ENCODE measurements at places on chromosomes 7 and 10. TPM values are rescaled to one million over a fixed set of nuclear protein-coding genes. Genes with fewer than 3 reads are reported as not detected.

The FAM237B gene
- not detected for total RNA-seq

The RARRES2 gene
- 43.4 TPM for total RNA-seq

The ASAH2B gene
- total RNA-seq = 2.9 TPM

The VIPR2 gene
- total RNA-seq = 8.5 TPM

The KLLN gene
- 0.22 TPM for total RNA-seq

The TMEM236 gene
- 0.40 TPM for total RNA-seq

The PON1 gene
- 0.31 TPM for total RNA-seq

The DOCK1 gene
- 43.5 TPM for total RNA-seq

The ST7 gene
- total RNA-seq = 13.8 TPM

The SPDYE18 gene
- 0.66 TPM for total RNA-seq

- H3K27ac ChIP-seq = no peak overlapping the region
- no peaks in the 10 kb centered on the region for H3K36me3 ChIP-seq
- no peaks in the 10 kb centered on the region for H3K27me3 ChIP-seq
- H3K4me3 ChIP-seq = no peak overlapping the region
- H3K4me1 ChIP-seq = no peaks in the 10 kb centered on the region
Observed at GRCh38 chr10:18333621-18334020, 193.4 kb downstream of the CACNB2 start.

DNA sequence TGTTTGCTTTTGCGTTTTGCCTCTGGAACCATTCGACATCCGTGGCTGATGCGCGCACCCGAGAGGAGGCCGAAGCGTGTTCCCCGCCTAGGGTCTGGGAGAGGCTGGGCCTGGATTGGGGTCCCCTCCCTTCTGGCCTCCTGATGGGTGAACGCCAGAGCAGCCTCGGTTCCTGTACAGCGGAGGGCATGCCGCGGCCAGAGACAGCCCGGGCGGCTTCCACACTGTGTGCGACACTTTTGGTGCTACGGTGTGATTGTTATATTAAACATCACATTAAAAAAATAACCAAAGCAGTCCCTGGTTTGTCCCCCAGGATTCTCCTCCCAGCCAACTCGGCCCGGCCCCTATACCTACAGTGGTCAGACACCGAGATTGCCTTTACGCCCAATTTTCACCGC, 3.7 kb upstream of the HOXA7 start:
- peak; percentile 70 for DNase-seq
- H3K27me3 ChIP-seq = peaks cover 59% of the 10 kb centered on the region
- H3K4me3 ChIP-seq = peak overlapping the region; percentile 72
- H3K36me3 ChIP-seq = peaks cover 10% of the 10 kb centered on the region
- H3K4me1 ChIP-seq = peaks cover 57% of the 10 kb centered on the region
- peak overlapping the region; percentile 97 for H3K27ac ChIP-seq

GRCh38 chr10:85795460-85795859, 571.1 kb downstream of the GRID1 start:
- H3K4me3 ChIP-seq = no peak overlapping the region
- no peak for DNase-seq
- no peaks in the 10 kb centered on the region for H3K27me3 ChIP-seq
- no peaks in the 10 kb centered on the region for H3K36me3 ChIP-seq
- H3K4me1 ChIP-seq = peaks cover 16% of the 10 kb centered on the region

- no peak overlapping the region for H3K4me3 ChIP-seq
- H3K4me1 ChIP-seq = peaks cover 19% of the 10 kb centered on the region
- H3K27me3 ChIP-seq = peaks cover 27% of the 10 kb centered on the region
- H3K36me3 ChIP-seq = peaks cover 2% of the 10 kb centered on the region
Observed at GRCh38 chr10:96517284-96517683, 3.6 kb upstream of the TLL2 start.

- H3K4me3 ChIP-seq = peak overlapping the region; percentile 21
- peak; percentile 70 for DNase-seq
- peaks cover 7% of the 10 kb centered on the region for H3K4me1 ChIP-seq
- H3K27me3 ChIP-seq = peaks cover 16% of the 10 kb centered on the region
Observed at GRCh38 chr7:25894902-25895791, 256.9 kb upstream of the NFE2L3 start.

- no peaks in the 10 kb centered on the region for H3K4me1 ChIP-seq
- H3K27ac ChIP-seq = no peak overlapping the region
- H3K36me3 ChIP-seq = no peaks in the 10 kb centered on the region
Observed at GRCh38 chr7:114648680-114649079, 234.1 kb downstream of the FOXP2 start.

DNA sequence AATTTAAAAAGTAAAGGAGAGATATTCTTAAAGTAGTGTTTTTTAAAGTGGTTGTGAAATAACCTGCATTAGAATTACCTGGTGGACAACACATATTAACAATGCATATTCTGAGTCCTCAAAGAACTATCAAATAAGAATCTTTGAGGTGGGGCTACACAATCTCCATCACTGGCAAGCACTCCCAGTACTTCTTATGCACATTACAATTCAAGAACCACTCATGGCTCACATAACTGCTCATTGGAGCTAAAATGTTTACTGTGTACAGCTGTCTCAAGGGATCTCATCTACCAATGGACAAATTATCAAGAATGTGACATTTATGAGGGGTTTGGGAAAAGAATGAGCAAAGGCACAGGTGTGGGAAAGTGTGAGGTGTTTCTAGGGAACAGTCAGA, 692.0 kb downstream of the PHTF2 start:
- no peaks in the 10 kb centered on the region for H3K36me3 ChIP-seq
- H3K27me3 ChIP-seq = no peaks in the 10 kb centered on the region
- H3K4me1 ChIP-seq = no peaks in the 10 kb centered on the region
- no peak overlapping the region for H3K27ac ChIP-seq
- no peak for DNase-seq

- H3K36me3 ChIP-seq = no peaks in the 10 kb centered on the region
- peaks cover 12% of the 10 kb centered on the region for H3K4me1 ChIP-seq
- H3K27me3 ChIP-seq = no peaks in the 10 kb centered on the region
- DNase-seq = no peak
- H3K27ac ChIP-seq = no peak overlapping the region
Observed at GRCh38 chr10:17066000-17066399, 63.6 kb downstream of the CUBN start.

DNA sequence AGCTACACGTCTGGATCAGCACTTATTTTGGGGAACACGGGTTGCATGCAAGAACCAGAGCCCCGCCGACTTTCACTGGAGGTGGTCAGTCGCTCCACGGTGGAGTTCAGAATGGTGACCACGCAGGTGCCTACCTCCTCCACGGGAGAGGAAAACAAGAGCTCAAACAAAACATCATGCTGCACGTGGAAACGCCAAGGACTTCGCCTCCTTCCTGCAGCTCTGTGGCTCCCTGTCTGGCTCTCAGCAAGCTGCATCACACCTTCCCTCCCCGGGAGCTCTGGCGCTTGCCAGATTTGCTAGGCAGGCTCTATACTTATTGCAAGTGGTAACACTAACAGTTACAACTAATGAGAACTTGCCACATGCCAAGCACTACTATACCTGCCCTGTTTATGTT, 26.0 kb downstream of the GSDME start:
- DNase-seq = no peak
- no peak overlapping the region for H3K4me3 ChIP-seq
- H3K27ac ChIP-seq = no peak overlapping the region
- H3K4me1 ChIP-seq = peaks cover 18% of the 10 kb centered on the region

- no peak for DNase-seq
- no peaks in the 10 kb centered on the region for H3K27me3 ChIP-seq
- H3K4me1 ChIP-seq = no peaks in the 10 kb centered on the region
- no peak overlapping the region for H3K27ac ChIP-seq
- H3K36me3 ChIP-seq = peaks cover 15% of the 10 kb centered on the region
Observed at GRCh38 chr10:72540193-72540807, 85.6 kb downstream of the MICU1 start.

DNA sequence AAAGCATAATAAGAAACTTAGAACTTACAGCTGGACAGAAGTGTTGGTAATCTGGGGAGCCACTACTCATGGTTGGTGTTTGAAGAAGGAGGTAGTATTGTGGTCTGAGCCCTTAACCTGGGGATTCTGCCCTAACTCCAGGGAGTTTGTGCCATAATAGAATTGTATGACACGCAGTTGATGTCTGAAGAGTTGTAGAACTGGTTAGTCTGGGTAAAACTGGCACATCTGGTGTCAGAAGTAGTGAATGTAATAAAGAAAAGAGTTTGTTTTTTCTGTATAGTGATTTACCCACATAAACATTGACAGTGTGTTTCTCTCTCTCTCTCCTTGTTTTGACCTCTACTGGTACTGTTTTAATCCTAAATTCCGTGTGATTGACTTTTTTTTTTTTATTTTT, 448.1 kb upstream of the SEMA3D start:
- H3K36me3 ChIP-seq = no peaks in the 10 kb centered on the region
- H3K27me3 ChIP-seq = no peaks in the 10 kb centered on the region

DNA sequence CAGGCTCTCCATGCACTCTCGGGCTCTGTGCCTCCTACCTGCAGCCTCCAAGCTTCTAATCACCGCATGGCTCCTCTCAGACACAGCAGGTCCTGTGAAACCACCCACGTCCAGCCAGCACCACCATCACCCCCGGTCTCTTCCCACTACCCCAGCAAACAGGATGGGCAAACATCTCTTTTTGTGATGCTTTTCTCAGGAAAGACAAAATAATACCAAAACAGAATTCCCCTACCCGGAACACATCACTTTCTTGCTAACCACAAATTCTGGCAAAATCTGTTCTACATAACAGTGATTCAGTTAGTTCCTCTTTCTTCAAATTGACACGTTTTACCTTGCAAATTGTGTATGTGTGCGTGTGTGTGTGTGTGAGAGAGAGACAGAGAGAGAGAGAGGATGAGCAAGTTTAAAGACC, 6.5 kb downstream of the SNX8 start:
- H3K27ac ChIP-seq = no peak overlapping the region
- no peak overlapping the region for H3K4me3 ChIP-seq
- H3K36me3 ChIP-seq = no peaks in the 10 kb centered on the region
- no peak for DNase-seq
- peaks cover 7% of the 10 kb centered on the region for H3K4me1 ChIP-seq
- no peaks in the 10 kb centered on the region for H3K27me3 ChIP-seq

GRCh38 chr7:122199171-122199570, 55.1 kb upstream of the AASS start:
- no peak for DNase-seq
- no peaks in the 10 kb centered on the region for H3K4me1 ChIP-seq
- H3K4me3 ChIP-seq = no peak overlapping the region
- no peaks in the 10 kb centered on the region for H3K36me3 ChIP-seq
- H3K27ac ChIP-seq = no peak overlapping the region
- no peaks in the 10 kb centered on the region for H3K27me3 ChIP-seq

- peaks cover 4% of the 10 kb centered on the region for H3K4me1 ChIP-seq
- H3K36me3 ChIP-seq = peaks cover 8% of the 10 kb centered on the region
- DNase-seq = peak; percentile 24
- no peak overlapping the region for H3K4me3 ChIP-seq
- no peak overlapping the region for H3K27ac ChIP-seq
- H3K27me3 ChIP-seq = no peaks in the 10 kb centered on the region
Observed at GRCh38 chr7:35623381-35623780, 71.6 kb downstream of the HERPUD2 start.

- no peak overlapping the region for H3K27ac ChIP-seq
- peaks cover 63% of the 10 kb centered on the region for H3K36me3 ChIP-seq
- peak; percentile 86 for DNase-seq
- H3K4me1 ChIP-seq = peaks cover 11% of the 10 kb centered on the region
- H3K4me3 ChIP-seq = no peak overlapping the region
Observed at GRCh38 chr7:47392241-47392759, 189.6 kb downstream of the TNS3 start.

GRCh38 chr10:57186201-57186600, 825.1 kb upstream of the ZWINT start:
- DNase-seq = peak; percentile 43
- H3K36me3 ChIP-seq = no peaks in the 10 kb centered on the region

- H3K4me3 ChIP-seq = no peak overlapping the region
- no peaks in the 10 kb centered on the region for H3K36me3 ChIP-seq
- H3K27ac ChIP-seq = no peak overlapping the region
- no peaks in the 10 kb centered on the region for H3K27me3 ChIP-seq
Observed at GRCh38 chr7:110522061-110522760, 568.7 kb upstream of the LRRN3 start.

GRCh38 chr7:148686312-148686937, 12.3 kb upstream of the CUL1 start:
- H3K4me1 ChIP-seq = no peaks in the 10 kb centered on the region
- no peaks in the 10 kb centered on the region for H3K36me3 ChIP-seq
- no peaks in the 10 kb centered on the region for H3K27me3 ChIP-seq
- H3K27ac ChIP-seq = no peak overlapping the region
- no peak for DNase-seq

DNA sequence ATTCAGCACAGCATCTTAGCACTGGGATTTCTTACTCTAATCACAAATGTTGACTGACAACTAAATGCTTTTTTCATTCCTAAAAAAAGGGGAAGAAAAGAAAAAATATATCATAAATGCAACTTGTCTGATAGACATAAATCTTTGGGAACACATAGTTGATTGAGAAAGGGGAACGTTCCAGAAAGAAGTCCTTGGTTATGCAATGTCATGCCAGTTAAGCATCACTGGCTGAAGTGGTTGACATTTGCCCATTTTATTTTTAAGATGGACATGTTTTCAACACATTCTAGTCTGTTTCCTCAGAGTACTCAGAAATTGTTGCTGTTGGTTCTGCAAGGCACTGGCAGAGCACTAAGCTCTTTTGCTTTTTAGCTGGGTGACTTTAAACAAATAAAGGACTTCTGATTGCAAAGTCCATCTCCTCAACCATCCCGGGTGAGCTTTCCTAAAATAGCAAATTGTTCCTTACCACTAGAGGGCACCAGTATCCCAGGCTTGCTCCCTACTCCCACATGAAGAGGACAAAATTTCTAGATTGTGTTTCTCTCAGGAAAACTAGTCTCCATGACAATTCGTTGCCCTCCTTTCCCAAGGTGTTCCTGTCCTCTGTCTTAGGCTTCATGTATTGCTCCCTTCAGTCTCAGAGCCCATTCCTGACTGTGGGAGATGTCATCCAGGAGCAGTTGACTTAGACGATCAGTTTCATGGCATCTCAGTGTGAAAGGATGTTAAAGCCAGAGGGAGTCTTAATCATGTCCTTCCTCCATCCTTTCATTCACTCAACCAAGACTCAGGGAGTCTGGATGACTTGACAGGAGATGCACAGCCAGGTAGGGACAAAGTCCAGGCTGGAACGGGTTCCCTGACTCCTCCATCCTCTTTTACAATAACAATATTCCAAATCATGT, 23.9 kb downstream of the OPALIN start:
- H3K27me3 ChIP-seq = peaks cover 2% of the 10 kb centered on the region
- H3K4me3 ChIP-seq = no peak overlapping the region
- no peaks in the 10 kb centered on the region for H3K36me3 ChIP-seq
- no peaks in the 10 kb centered on the region for H3K4me1 ChIP-seq
- H3K27ac ChIP-seq = no peak overlapping the region
- peak; percentile 26 for DNase-seq

DNA sequence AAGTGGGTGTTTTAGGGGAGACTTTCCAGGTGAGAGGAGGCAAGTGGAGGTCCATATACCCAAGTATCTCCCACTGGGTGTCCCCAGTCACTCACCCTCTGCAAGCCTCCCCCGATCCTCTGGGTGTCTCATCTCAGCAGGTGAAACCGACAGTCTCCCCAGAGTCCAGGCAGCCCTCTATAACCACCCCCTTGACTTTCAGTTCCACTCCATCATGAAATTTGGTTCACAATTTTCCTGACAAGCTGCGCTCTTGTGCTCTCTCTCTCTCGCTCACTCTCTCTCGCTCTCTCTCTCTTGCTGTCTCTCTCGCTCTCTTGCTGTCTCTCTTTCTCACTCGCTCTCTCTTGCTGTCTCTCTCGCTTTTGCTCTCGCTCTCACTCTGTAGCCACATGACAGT, 8.1 kb upstream of the RABGEF1 start:
- no peak overlapping the region for H3K27ac ChIP-seq
- H3K27me3 ChIP-seq = no peaks in the 10 kb centered on the region
- no peak overlapping the region for H3K4me3 ChIP-seq

All from muscle of leg (tissue), 16 donors.